Inflammatory macrophage treated with lipopolysaccharide for 4 hours (primary cell): ENCODE measurements at places on chromosomes 2 and 18.
A peak's percentile ranks its signal among the peaks of the same experiment; 100 is the strongest.

GRCh38 chr2:118202707-118203303 lies 114.5 kb downstream of the INSIG2 start:
- peak; percentile 52 for DNase-seq

- DNase-seq = peak; percentile 67
Observed at GRCh38 chr2:156399224-156399949, 36.8 kb upstream of the GPD2 start.

DNA sequence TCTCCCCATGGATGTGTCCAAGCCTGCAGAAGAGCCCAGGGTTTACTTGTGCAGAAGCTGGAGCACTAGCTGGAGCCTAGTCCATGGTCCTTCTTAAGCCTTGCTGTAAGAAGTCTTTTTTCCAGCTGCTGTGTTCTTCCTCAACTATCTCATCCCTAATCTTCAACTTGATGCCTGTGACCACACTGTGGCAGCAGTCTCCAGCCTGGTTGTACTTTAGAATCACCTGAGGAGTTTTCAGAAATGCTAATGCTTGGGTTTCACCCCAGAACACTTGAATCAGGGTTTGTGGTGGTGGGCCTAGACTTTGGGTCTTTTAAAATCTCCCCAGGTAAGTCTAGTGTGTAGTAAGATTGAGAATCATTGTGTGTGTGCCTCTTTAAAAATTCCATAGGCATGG lies 173.6 kb downstream of the ADCYAP1 start:
- DNase-seq = no peak

DNA sequence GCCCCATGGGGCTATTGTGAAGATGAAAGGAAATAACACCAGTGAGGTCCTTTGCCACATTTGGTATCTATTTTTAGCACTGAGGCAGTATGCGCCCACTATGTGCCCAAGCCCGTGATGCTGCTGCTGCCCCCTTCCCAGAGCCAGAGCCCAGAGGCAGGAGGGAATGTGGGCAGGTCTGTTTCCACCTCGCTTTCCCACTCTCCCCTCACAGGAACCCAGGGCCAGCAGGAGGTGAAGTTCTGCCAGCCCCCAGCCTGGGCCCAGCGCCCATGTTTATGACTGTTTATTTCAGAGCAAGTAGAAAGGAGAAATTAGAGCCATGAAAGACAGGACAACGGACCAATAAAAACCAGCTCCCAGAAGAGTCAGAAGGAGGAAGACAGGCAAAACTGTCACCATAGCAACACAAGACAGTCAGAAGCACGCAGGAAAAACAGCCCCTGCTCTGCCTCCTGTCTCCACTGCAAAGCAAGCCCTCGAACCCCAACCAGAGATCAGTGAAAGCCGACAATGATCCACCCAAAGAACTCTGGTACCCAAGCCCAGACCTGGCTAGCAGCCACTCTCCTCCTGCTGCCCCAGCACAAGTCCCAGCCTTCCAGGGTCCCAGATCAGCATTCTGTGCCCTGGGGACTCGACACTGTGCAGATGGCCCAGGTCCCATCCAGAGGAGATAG lies 1.4 kb downstream of the CYRIA start:
- peak; percentile 89 for DNase-seq

- DNase-seq = no peak
Observed at GRCh38 chr18:62846313-62846712, 131.0 kb downstream of the PHLPP1 start.

DNA sequence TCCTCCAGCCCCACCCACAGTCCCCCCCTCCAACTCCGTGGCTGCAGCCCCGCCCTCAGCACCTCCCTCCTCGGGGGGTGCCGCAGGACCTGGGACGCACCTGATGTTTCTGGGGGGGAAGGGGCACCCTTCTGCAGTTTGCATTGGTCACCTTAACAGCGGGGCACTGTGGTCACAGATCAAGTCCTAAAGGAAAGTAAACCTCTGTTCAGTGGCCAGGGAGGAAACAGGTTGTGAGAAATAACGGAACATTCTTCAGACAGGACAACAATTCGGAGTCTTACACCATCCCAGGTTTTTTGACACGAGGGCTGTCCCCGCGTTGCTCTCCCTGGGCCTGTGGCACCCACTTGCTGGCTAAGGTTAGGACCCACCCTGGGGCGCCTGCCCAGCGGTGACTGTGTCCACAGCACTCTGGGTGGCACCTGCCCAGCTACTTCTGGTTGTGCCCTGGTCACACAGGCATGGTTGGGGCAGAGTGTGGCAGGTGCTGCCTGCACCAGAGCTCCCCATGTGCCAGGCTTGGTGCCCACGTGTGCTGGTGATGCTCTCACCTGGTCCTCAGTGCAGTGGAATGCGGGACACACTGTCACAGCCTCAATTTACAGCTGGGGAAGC lies 93.5 kb upstream of the OTOS start:
- DNase-seq = no peak
